ENCODE measurements at places on chromosomes 12 and 14. TPM values are rescaled to one million over a fixed set of nuclear protein-coding genes. Genes with fewer than 3 reads are reported as not detected.

- DNase-seq, result no peak
Observed at GRCh38 chr12:75585330-75585729, 73.9 kb upstream of the KRR1 start.

- DNase-seq, result no peak
Observed at GRCh38 chr12:95543305-95543704, 8.0 kb downstream of the USP44 start.

DNA sequence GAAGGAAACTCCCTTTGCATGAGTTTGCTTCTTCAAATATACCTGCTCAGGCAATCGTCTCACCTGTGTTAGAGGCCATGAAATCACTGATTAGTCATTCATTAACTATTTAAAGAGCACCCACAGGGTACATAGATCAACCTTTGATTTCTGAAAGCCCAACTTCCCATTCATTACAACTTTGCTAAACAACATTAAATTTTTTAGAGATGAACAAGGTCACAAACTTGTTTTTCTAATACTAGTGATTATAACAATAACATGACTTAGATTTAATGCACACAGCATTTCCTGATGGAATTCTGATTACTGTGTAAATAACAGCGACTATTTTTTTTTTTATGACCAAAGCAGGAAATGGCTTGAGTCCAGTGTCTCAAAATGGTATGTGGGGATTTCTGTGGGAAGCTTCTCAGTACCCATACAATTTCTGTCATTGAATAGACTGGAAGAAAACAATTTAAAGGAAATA is 5.4 kb upstream of the ERO1A start:
- DNase-seq, result no peak

Gene TSPAN19
- polyA plus RNA-seq, result 0.27 TPM
